Stimulated activated CD8-positive, alpha-beta memory T cell treated with anti-CD3 and anti-CD28 coated beads, Interleukin-7, amount 100 ng/mL, for 1 hour (primary cell): ENCODE measurements at places on chromosomes 4 and X.

DNA sequence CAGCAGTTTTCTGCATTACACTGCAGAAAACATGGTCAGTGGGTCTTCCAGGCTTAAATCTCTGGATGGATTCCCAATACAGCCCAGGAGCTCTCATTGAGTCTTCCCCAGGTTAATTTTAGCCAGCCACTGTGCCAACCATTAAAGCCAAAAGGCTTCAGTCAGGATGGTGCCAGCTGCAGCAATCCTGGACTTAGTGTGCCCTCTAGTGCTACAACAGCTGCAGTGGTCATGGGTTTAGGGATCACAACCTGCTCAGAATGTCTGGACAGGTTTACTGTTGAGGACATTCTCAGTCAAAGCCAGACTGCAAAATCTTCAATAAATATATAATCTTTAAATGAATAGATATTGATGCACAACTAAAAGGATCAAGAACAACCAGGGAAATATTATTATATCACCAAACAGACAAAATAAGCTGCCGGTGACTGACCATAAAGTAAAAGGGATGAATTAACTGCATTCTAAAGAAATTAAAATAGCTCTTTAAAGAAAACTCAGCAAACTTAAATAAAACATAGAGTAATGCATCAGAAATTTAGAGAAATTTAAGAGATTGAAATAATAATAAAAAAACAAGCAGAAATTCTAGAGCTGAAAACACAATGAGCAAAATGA, 639.9 kb downstream of the SPOCK3 start:
- DNase-seq: no peak

DNA sequence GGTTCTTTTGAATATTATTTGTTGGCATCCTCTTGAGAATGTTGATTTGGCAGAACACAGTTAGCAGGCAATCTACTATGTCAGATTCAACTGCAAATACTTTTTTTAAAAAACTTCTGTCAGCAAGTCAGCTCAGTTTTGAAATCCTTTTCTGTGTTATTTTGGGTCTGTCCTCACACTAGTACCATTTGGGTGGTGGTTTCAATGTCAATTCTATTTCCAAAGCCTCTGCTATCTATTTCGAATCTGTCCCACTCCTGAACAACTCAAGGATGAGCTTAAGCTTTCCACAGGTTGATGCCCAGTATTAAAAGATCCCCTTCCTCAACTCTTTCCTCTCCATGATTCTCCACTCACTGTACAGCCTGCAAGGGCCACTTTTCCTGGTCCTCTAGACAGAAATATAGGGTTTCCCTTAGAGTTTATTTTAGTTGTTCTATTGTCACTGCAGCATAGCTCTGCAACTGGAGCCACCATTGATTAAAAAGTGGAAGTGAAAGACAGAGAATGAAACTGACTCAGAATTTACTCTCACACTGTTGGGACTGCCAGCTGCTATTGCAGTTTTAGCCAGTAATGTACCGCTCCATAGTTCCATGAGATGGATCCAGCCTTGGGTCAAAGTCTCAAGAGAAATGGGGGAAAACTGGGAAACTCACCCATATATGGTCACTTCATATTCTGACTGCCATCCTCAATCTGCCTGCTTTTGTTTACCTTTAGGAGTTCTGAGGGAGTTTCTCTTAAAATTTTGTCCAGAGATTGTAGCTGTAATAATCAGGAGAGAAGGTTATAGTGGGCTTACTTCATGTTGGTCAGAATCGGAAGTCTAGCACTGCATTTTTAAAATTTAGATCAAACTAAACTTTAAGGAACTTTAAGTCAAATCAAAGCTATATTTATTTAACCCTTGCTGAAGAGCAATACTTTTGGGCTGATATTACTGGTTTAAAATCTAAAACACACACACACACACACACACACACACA, 14.6 kb downstream of the HDX start:
- no peak for DNase-seq

DNA sequence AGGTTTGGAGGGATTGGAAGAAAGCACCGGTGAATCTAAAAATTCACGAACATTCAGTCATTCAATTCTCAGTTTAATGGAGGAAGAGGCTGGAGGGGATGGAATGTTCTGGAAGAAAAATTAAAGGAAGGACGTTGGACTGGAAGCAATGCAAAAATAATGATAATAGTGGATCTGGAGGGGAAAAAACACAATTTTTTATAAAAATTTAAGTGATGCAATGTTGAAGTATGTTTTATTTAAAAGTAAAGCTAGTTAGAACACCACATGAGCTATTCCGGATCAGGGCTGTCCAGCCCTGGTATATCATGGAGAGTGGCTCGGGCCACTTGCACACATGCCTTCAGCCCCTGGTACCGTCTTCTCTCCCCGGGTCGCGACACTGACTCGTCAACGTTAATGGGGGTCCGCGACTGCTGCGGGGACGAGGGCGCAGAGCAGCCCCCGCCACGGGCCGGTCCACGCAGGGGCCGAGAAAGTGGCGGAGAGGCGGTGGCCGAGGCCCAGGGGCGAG, 204.6 kb downstream of the TENM3 start:
- no peak for DNase-seq

- no peak for DNase-seq
Observed at GRCh38 chr4:75922588-75922987, 18.2 kb downstream of the NAAA start.

GRCh38 chrX:124592744-124593143, 246.4 kb downstream of the SH2D1A start:
- DNase-seq: no peak

DNA sequence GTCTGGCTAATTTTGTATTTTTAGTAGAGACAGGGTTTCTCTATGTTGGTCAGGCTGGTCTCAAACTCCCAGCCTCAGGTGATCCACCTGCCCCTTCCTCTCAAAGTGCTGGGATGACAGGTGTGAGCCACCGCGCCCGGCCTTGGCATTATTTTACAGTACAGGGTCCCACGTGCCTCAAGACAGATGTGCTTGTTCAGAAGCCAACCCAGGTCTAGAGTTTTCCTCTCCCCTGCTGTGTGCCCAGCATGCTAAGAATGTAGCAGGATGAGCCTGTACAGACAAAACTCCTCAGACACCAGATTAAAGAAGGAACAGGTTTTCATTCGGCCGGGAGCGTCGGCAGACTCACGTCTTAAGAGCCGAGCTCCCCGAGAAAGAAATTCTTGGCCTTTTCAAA, 42.2 kb downstream of the CRLF2 start:
- no peak for DNase-seq

DNA sequence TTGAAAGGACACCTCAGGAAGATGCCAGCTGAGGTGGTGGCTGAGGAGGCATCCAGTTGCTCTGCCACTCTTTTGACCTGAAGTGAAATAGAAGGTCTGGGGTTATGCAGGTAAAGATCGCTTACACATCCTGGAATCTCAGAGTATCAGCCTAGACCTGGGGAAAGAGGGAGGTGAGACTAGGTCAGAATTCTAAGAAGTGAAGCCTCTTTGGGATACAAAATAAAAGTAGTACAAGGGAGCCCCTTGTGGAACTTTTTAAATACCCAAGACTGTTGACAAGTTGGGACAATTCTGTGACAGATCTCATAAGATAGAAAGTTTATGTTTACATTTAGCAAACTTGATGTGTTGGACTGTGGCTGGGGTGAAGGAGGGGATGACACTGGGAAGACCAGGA, 263.1 kb downstream of the SPRY1 start:
- no peak for DNase-seq

DNA sequence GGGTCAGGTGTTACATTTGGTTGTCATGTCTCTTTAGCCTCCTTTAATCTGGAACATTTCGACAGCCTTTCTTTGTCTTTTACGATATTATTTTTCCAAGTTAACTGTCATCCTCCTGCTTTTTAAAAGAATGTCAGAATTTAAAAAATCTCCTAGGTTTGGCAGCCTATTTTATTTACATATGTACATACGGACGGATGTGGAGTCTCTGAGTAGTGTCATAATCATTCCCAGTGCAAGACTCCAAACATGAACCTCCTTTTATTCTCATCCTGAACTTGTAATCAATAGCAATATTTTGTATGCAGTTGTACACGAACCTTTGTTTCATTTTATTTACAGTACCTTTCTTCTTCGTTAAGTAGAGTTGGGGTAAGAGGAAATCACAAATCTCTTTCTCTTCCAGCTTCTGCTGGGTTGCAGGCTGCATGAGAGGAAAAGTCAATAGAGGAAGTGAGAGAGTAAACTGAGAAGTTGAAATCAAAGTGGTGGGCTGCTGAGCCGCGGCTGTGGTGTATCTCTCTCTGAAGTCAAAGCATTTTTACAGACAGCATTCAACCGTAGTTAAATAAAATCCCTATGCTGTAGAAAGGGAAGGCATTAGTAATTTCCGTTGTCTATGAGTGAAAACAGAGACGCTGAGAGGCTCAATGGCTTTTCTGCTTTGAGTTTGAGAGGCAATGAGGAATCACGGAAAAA, 53.9 kb upstream of the RPS6KA3 start:
- DNase-seq: no peak

GRCh38 chr4:170801771-170802170, 712.0 kb upstream of the AADAT start:
- no peak for DNase-seq

- no peak for DNase-seq
Observed at GRCh38 chr4:44016570-44017421, 431.8 kb downstream of the KCTD8 start.

DNA sequence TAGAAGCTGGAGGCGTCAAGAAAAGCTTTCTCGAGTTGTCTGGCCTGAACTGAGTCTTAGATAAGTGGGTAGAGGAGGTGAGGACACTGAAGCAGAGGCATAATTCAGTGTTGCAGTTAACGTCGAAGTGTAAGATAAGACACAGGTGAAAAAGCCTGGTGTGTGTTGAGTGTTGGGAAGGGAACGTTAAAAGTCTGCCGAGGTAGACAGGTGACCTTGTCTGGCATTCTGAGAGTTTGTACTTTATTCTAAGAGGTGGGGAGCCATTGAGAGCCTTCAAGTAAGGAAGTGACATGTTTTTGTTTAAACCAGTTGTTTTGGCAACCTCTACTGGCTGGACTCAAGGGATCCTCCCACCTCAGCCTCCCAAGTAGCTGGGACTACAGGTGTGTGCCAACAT, 219.1 kb downstream of the SHROOM3 start:
- no peak for DNase-seq

DNA sequence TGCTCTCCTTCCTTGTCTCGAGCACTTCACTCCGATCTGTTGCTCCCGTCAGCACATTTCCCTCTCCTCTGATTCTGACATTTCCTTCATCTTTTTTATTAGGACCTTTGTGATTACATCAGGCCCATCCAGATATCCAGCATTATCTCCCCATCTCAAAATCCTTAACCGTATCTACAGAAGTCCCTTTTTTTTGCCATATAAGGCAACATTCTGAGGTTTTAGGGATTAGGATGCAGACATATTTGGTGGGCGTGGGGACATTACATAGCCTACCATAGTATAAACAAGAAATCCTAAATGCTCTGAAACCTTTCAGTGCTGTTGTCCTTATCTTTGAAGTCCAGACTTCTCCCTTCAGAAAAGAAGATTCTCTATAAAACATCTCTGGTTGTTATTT, 505.0 kb upstream of the PITX2 start:
- no peak for DNase-seq
